ENCODE measurements at places on chromosomes 6 and 20.

DNA sequence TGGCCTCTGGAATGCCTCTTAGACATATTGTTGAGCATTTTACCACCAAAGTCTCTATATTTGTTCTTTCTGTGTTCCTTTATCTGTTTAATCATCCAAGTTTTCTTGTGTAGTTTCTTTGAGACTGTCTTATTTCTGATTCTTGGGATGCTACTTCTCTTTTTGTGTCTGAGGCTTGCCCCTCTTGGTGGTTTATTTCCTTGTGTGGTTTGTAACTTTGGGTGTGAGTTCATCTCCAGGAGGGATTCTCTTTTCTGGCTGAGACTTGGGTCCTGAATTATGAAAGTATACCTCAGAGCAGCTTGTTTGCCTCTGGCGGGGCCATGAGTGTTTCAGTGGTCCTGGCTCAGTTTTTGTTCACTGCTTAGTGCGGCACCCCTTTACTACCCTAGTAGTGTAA is 33.9 kb downstream of the PPARD start:
- DNase-seq: no peak

GRCh38 chr6:131877999-131878789 is 70.4 kb downstream of the ENPP1 start:
- no peak for DNase-seq

DNA sequence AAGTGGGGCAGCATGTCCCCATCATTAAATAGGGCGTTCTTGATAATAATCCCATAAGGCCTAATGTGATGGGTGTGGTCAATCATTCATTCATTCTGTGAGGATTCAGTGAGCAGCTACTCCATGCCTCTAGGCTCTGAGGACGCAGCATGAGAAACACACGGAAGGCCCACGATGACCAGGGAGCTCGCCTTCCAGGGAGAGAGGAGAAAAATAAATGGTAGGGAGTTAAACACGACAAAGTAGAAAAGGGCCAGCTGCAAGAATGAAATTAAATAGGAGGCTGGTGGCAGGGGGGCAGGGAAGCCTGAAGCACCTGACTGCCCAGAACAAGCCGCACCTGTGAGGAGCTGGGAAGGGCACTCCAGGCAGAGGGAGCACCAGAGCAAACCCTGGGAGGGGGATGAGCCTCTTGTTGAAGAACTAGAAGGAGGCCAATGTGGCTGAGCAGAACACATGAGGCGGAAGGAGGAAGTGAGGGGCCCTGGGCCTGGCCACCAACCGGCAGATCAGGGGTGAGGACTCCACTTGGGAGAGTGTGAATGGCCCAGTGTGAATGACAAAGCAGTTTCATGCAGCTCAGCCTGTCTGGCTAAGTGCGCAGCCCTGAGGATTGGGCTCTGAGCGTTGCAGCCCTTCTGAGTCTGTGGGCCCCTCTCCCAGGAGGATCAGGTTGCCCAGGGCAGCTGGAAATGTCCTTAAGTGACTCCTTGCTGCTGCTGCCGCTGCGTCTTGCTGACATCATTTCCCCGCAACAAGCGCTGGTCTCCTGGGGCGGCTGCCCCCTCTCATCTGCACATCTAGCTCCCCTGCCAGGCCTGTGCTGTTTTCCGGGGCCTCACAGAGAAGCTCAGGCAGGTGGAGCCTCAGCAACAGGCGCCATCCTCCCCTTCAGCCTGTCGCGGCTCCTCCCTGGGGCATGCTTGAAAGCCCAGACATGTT is 99.9 kb downstream of the CDH26 start:
- peak; percentile 71 for DNase-seq

- DNase-seq: no peak
Observed at GRCh38 chr20:46195264-46196036, 77.3 kb downstream of the CD40 start.

DNA sequence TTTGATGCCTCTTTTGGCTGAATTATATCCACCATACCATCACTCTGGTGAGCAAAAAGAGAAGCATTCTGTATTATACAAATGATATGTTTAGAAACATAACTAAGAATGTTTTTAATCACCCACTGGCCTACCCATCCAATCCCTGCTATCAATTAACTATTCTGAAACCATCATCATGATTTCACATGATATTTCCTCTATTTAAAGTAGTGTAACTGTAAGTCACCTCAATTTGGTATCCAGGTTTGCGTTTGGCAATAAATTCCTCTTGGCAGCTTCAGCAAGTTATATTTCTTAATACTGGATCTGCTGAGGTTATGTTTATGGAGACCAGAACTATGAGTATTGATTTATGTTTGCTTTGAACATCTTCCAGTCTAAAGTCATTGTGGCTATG is 332.1 kb downstream of the UTRN start:
- DNase-seq: no peak

- DNase-seq: no peak
Observed at GRCh38 chr20:44431502-44432234, 44.0 kb upstream of the TTPAL start.

DNA sequence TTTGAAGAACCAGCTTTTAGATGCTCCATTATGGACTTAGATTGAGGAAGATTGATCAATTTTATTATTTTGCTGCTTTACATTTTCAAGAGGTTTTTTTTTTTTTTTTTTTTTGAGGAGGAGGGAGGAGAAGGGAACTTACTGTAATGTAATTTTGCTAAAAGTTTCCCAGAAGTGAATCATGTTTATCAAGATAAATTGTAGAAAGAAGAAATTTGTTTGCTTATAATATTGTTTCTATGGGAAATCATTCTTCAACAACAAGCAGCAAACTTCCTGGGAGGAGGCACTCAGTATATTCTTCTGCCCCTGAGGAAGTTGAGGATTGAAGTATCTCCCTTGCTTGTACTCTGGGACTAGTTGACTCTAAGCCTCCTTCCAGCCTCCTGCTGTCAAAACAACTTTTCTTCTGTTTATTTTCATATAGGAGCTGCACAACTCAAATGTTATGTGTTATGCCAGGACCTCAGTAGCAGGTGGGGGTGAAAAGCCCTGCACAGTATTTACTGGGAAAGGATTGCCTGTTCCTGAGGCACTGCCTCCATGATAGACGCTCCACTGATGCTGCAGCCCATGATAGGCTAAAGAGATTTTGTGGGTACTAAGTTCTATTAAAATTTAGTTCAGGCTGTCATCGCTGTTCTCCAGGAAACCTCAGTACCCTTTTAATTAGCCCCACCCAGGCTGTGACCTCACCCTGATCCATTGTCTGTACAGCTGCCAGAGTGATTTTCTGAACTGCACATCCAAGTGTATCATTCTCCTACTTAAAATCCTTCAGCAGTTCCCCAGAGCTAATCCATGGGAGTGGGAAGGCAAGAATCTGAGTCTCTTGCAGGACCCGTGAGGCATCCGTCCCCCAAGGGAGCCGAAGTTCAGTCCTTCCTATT is 51.9 kb downstream of the CARMIL1 start:
- DNase-seq: no peak

DNA sequence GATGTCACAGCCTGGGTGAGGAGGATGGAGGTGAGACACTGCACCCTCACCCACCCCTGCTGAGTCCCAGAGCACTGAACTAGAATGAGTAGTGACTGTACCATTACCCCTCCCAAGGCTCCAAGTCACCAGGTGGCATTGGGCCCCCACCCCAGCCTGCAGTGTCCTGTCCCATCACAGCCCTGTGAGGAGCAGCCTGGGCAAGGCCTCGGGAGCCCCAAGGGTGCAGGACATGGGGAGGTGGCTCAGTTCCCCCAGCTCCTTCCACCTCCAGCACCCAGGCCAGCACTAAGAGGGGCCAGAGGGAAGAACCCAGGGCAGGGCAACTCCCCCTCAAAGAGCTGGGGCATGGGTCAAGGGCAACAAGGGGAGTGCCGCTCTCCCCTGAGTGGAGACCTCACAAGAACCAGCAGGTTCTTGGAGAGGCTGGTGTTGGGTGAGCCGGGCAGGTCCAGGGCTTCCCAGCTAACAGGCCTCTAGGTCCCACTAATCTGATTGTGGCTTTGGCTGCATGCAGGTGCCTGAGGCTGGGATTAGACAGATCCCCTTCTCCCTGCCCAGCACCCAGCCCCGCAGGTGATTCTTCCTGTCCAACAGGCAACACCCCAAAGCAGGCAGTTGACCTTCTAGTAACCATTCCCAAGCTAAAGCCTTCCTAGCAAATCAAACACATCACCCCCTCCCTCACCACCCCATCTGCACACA is 2.6 kb downstream of the CST4 start:
- no peak for DNase-seq

- no peak for DNase-seq
Observed at GRCh38 chr20:37790900-37791299, 97.1 kb downstream of the CTNNBL1 start.

Measured in SK-N-MC (cell line).